ENCODE measurements at places on chromosomes 2 and 18.

- DNase-seq, result peak; percentile 44
Observed at GRCh38 chr2:206989311-206989710, 50.0 kb downstream of the CPO start.

- no peak for DNase-seq
Observed at GRCh38 chr2:8408560-8409460, 273.0 kb upstream of the ID2 start.

- DNase-seq, result no peak
Observed at GRCh38 chr18:31711365-31712172, 27.2 kb upstream of the B4GALT6 start.

- DNase-seq, result peak; percentile 35
Observed at GRCh38 chr2:102082571-102083392, 59.8 kb upstream of the IL1R1 start.

DNA sequence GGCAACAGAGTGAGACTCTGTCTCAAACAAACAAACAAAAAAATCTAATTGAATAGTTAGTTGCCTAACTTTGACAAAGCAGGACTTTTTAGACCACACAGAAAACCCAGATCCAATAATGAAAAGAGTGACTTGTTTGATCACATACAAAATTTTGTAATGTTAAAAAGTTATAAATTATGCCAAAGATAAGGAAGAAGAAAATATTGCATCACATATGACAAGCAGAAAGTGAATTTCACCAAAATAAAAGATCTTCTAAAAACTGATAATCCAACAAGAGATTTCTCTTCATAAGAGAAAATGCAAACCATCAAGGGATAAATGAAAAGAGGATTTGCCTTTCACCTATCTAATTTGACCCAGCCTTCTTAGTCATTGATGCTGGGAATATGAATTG lies 2.8 kb upstream of the RMP24 start:
- DNase-seq, result no peak

DNA sequence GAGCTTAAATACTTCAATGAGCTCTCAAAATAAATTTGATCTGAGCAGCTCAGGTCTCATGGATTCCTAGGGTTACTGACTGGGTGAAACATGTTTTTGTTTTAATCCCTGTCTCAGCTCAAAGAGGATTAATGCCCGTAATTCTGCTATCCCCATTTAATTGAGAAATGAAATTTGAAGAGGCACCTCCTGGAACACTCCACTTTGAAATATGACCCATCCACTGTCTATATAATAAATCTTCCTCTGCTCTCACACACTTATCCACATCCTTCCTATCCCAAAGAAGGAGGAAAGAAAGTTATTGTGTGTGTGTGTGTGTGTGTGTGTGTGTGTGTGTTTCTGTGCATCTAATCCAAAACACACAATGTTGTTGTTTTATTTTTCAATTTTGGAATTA lies 2082.4 kb upstream of the PIK3C3 start:
- no peak for DNase-seq

DNA sequence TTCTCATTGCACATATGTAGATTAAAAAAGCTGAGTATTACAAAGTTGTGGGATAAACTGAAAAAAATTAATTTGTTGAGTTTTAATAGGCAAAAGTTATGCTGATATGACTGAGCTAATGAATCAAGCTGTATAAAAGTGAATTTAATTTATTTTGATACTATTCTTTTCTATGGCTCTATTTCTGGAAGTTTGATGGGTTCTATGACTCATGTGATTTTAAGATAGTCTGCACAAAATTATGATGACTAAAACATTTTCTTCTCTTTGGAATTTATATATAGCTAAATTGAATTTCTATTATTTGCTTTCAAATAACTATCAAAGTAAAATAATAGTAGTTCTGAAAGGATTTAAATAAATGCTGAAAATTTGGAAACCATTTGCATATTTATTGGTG lies 71.0 kb upstream of the MMADHC start:
- DNase-seq, result no peak

- DNase-seq, result no peak
Observed at GRCh38 chr18:13362607-13363006, 144.0 kb downstream of the LDLRAD4 start.

DNA sequence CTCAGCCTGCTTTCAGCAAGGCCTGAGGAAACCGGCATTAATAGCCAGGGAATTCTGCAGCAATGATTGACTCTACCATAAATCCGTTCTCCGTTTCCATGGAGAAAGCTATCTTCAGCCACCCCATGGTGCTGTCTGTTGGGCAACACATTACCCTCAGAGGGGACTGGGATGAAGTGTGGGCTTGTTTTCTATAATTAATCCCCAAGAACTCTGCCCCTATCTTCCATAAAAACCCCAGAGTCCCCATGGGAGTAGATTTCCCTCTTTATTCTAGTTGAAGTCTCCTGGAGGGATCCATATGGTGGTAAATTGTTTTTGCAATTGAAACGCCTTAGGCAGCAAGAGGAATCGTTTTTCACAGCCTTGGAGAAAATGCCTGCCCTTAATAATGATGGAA lies 9.2 kb downstream of the G6PC2 start:
- DNase-seq, result no peak

GRCh38 chr18:34938090-34938489 lies 103.1 kb upstream of the MAPRE2 start:
- DNase-seq, result no peak

DNA sequence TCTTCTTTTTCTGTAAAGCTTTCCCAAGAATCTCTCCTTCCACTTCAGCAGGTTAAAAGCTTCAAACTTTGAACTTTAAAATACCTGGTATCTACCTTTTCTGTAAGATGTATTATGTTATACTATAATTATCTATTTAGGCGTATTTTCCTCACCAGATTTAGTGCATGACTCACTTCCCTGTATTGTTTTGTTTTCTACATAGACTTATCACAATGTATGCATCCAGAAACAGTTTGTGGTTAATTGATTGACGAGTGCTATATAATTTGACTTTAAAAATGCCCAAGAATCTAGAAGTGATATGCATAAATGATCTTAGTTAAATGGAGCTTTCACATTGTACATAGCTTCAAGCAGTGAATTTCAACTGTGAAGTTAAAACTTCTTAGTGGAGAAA lies 473.9 kb upstream of the CDH2 start:
- DNase-seq, result no peak

- no peak for DNase-seq
Observed at GRCh38 chr2:108585436-108585835, 51.2 kb downstream of the LIMS1 start.

GRCh38 chr2:134217924-134218323 lies 35.9 kb upstream of the MGAT5 start:
- DNase-seq, result no peak

- DNase-seq, result peak; percentile 28
Observed at GRCh38 chr2:200742426-200742825, 69.3 kb upstream of the BZW1 start.

GRCh38 chr2:125696560-125696959 lies 959.4 kb upstream of the GYPC start:
- no peak for DNase-seq

DNA sequence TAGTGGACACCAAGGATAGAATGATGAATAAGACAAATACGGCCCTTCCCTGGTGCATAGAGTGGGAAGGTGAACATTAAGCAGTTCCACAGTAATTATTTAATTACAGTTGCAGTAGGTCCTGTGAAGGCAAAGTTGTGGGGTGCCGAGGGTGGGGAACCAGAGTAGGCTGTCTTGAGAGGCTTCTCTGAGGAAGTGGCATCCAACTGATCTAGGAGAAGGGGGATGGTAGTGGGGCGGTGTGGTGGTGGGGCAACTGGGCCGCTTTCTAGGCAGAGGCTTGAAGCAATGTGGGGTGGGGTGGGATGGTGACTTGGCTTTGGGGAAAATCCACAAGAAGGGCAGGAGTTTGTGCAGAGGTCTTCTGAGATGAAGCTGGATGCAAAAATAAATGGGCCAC lies 11.7 kb downstream of the ACSL3 start:
- no peak for DNase-seq

GRCh38 chr2:128474036-128474955 lies 155.6 kb upstream of the HS6ST1 start:
- no peak for DNase-seq

DNA sequence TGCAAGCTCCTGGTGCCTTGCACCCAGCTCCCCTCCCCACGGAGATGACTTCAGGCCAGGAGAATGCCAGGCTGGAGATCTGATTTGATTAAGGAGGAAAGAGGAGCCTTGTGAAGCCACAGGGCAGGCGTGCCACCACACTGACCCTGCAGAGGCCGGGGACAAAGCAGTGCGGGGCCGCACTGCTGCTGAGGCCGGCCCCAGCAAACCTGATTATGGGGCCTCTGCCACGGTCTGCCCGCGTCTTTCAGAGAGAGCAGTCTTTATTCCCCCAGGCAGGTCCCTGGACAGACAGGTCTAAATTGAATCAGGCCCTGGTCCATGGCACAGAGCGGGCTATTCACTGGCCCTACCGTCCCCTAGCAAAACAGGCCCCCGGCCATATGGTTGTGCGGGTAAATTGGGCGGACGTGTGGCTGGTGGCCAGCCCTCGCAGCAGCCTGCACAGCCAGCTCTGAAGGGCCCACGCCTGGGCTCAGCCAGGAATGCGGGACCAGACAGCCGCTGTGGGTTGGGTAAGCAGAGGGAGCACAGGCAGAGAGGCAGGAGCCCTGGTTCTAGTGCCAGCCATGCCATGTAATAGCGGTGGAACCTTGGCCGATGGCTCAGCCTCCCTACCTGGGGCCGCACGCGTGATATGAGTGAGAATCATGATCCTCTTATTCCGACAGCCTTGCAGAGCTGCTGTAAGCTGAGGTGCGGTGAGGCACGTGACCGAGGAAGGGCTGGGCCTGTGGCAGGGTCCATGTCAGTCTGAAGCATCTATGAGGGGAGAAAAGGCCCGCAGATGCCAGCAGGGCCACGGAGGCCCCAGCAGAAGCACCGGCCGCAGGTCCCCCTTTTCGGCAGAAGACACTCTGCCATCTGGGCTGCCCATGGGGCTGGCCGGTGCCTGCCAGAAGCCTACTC lies 97.3 kb upstream of the MYCN start:
- DNase-seq, result no peak

DNA sequence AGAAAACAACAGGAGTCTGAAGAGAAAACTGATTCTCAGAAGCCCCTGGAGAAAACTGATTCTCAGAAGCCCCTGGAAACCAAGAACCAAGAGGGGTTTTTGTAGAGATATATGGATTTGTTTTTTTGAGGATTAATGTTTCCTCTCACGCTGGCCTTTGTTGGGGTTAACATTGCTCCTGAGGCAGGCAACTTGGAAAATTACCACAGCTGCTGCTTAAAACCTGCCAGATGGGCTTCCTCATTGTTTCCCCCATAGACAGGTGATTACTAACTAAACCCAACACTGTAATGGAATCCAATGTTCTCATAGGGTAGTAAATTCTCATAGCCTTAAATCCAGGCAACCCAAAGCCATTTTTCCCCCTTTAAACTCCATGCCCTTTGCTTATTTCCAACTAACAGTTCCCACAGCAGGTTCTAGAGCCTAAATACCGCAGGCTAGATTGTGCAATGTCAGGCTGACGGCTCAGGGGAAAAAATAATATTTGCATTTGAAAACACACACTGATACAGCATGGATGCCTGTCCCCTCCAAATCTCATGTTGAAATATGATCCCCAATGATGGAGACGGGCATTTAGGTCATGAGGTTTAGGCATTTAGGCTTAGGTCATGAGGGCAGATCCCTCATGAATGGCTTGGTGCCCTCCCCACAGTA lies 272.3 kb upstream of the PKDCC start:
- no peak for DNase-seq

DNA sequence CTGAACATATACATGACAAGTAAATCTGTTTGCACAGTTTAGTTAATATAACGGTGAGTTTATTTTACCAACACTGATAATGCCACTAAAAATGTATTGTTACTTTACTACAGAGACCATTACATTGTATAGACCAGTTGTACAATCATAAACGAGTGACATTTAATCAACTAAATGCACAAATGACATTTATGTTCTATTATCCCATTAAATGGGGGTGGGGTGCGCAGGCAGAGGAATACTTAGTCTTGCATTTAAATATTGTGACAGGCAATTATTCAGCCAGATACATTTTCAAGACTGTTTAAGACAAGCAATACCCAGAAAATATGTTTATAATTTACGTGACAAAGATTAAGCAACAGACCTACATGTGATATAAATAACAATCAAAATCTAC lies 72.0 kb upstream of the CHAC2 start:
- no peak for DNase-seq

DNA sequence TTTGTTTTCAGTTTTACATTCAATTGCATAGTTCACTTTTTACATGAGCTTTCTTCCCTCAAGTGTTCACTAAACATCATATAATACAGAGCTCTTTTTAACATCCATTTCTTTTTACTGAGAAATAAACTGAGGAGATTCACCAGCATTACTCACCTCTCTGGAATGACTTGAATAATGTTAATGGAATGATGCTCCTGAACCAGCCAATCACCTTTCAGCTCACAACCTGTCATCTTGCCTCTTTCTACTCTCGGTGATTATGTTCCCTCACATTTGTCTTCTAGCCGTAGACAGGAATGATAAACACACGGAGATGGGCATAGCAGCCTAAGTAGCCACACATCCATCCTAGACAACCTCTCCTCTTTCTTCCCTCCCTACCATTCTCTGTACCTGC lies 301.7 kb downstream of the PAX3 start:
- DNase-seq, result peak; percentile 49

DNA sequence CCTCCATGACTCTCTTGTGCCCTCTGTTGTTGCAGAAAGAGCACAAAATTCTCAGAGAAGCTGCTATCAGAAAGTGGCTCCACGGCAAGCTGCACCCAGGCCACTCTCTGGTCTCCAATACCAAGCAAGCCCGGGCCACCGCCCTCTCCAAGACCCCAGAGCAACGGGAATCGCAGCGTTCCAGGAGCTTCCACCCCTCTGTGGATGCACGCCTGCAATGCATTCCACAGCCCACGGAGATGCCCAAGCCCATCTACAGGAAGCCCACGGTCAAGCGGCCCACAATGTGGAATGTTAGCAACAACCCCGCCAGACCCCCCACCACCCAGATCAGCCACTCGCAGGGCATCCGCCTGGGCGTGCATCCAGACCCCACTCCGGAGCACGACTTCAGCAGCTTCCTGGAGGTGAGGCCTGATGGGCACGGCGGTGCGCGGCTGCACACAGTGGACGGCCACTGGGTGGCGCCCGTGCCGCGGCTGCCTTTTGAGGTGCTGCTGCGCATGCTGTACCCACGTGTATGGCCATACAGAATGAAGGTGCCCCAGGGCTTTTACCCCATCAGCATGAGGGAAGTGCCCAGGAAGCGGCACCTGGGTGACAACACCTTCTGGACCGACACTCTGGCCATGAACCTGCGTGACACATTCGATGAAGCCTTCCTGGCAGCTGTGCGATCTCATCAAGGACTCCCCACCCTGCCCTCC lies 6.3 kb downstream of the ANKRD53 start:
- peak; percentile 76 for DNase-seq

DNA sequence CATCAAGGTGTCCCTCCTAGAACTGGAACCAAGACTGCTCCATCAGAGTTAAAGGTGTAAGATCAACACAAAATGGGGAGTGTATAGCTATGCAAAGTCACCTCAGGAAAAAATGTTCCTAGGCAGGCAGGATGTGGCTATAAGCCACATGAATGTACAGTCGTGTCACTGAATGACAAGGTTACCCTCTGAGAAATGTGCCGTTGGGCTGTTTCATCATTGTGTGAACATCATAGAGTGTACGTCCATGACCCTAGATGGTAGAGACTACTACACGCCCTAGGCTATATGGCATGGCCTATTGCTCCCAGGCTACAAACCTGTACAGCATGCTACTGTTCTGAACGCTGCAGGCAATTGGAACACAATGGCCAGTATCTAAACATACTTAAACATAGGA lies 24.5 kb downstream of the TYMS start:
- DNase-seq, result no peak

GRCh38 chr2:22375096-22375495 lies 1009.9 kb upstream of the KLHL29 start:
- no peak for DNase-seq

Data from AG08396 (cell line).